ENCODE measurements at places on chromosomes 3 and 15.

GRCh38 chr3:21273259-21274025, 477.6 kb downstream of the ZNF385D start:
- DNase-seq, result no peak

DNA sequence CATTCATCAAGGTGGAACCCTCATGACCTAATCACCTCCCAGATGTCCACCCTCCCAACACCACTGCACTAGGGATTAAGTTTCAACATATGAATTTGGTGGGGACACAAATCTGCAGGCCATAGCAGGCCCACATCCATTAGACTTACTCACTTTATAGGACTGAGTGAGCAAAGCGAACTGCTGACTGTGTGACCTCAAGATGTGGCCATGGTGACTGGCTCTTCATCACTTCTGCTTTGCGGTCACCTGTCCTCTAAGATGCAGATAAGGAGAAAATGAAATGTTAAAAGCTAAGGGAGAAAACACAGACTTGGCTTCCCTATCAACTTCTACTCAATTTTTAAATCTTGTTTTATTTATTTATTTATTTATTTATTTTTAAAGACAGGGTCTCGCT, 14.5 kb upstream of the DCP1A start:
- DNase-seq, result no peak

GRCh38 chr3:15051531-15051930, 13.6 kb downstream of the MRPS25 start:
- no peak for DNase-seq

DNA sequence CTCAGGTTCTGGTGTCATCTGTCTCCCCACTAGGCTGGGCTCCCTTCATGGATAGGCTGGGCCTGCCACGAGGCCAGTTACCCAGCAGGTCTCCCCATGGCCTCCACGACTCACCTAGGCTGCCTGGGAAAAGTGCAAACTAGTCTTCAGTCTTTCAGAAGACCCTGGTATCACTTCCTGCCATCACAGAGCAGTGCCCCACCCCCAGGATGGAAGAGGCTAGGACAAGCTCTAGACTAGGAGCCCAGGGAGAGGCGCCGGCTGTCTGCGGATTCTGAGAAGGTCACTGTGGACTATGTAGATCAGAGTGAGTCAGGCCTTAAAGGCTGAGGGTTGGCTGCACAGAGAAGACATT, 63.7 kb downstream of the CORO2B start:
- DNase-seq, result no peak

GRCh38 chr3:123637131-123637530, 52.3 kb upstream of the HACD2 start:
- DNase-seq, result no peak

DNA sequence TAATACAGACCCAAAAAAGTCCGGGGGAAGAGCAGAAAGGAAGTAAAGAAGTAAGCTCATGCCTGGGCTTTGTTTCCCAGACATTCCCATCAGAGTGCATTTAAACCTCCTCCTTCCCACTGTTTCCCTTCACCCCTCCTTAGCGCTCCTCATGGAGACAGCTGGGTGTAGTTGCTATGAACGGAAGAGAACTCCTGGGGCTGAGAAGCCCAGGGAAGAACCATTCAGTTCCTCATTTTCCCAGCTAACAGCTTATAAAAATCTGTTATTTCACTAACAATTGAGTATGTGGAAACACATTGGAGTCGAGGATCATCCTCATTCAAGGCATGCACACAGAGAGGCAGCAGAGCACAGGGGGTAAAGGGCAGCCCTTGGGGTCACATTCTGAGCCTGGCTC, 299.3 kb downstream of the SHQ1 start:
- no peak for DNase-seq

GRCh38 chr3:148840451-148840850, 12.8 kb downstream of the CPB1 start:
- no peak for DNase-seq

- no peak for DNase-seq
These were observed 36.4 kb downstream of the SUCNR1 start for GRCh38 chr3:151909681-151910405.

DNA sequence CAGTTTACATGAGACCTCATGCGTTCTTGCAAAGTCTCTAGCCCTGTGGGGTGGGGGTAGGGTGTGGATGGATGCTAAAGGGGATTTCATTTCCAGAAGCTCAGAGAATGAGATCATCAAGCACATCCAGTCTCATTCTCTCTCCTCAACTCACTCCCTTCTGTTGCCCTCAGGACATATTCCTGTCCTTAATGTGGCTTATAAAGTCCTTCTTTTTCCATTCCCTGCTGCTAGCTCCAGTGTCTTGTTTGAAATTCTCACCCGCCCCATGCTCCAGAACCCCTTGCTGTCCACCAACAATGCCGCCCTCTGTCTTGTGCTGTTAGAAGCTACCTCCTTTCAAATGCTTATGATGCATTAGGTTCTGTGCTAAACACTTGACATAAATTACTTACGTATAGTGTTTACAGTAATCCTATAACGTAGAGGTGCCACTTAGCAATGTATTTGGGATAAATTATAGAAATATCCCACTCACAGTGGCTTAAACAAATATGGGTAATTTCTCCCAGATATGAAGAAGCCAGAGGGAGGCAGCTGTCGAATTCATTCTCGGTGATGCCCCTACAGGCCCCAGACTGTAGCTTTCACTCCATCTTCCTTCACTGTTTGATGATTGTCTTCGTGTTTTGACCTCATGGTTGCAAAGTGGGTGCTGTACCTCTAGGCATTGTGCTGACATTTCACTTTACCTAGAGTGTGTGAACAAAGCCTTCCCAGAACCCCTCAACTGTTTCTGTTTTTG, 273.1 kb upstream of the TBL1XR1 start:
- no peak for DNase-seq

DNA sequence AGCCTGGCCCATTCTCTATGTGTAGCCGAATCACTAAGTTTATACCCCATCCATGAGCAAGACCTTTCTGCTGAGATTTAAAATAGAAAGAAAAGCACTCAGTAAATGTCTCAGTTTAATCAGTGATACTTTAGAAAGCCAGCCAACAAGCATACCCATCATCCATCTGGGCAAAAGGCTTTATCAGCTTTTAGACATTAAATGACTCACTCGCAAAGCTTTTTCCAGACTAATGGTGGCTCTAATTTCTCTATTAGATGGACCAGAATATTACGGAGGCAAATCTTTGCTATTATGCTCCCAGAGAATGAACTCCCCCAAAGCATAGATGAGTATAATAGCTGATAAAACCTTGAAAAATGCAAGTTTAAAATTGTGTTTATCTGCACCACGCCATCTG, 727.8 kb downstream of the GBE1 start:
- no peak for DNase-seq

GRCh38 chr15:42401544-42402454, 42.5 kb downstream of the CAPN3 start:
- DNase-seq, result no peak

DNA sequence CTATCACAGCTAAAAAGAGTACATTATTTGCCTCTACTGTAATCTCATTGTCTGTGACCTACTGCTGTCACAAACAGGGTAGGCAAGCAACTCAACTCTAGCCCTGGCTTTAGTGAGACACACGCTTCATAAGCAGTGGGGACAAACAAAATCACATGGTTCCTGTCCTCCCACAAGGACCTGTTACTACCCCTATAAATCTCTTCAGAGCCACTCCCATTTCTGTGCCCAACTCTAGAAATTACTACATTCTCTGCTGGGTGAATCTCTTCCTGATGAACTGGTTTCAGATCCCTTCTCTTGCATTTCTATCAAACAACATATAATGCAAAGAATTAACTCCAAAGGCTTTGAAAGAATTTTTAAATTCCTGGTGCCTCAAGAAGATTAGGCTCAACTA, 117.3 kb downstream of the DMXL2 start:
- DNase-seq, result no peak

DNA sequence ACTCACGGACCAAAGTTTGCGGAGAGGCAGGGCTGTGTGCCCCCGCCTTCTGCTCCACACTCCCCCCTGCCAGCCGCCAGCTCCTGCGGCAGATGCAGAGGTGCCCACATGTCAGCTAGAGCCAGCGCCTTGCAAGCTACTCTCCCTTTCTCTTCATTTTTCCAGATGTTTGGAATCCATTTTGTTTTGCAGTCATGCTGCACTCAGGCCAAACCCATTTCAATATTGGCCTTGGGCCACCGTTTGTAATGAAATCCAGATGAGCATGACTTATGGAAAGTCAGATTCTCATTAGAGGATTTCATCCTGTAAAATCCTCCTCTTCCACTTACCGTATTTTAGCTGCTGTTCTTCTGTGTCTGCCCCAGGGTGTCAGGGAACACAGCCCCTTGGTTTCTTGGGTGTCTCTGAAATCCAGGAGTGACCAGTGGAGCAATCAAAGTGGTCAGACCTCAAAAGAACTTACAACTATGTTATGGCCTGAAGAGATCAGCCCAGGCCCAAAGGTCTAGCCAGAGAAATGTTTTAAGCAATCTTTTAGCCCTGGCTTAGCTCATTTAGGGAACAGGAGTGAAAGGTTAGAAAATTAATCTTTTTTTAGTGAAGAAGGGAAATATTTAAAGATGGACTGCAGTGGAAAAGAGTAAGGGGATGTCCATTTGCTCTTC, 65.8 kb downstream of the AAGAB start:
- DNase-seq, result no peak

DNA sequence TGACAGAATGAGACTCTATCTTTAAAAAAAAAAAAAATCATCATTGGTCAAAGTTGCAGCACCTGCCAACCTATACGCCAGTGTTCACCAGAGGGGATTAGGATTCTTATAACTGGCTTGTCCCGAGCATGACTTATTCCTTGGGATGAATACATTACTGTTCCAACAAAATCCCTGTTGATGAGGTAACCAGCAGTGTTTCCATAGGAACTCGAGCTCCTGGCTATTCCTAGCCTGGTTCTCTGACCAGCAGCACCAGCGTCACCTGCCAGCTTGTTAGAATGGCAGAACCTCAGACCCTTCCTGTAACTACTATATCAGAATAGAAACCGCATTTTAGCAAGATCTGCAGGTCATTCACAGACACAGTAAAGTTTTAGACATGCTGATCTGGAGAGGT, 364.4 kb downstream of the PTPRG start:
- no peak for DNase-seq

DNA sequence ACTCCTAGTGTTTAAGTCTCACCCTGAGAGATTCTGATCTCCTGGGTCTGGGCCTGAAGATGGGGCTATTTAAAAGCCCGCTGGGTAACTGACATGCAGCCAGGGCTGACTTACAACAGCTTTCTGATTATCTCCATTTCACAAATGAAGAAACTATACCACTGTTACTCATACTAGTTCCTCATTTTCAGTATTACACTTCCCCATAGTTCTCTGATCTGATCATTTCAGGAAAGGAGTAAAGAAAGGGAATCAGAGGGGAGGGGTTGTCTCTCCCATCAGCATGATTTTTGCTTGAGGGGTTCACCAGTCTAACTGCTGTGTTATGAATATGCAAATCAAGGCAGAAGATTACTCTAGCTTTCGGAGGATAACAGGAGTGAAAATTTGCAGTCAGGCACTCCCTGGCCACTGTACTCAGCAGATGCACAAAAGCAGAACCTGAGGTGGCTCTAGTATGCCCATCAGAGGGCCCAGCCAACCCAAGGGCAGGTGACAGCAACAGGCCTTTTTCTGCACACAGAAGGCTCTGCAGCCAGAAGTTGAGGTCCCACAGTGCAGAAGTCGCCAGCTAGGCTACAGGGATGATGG, 59.4 kb downstream of the DAPK2 start:
- no peak for DNase-seq

- DNase-seq, result no peak
These were observed 78.1 kb downstream of the ZPLD1 start for GRCh38 chr3:102512734-102513504.

GRCh38 chr3:7518026-7518425, 657.1 kb downstream of the GRM7 start:
- DNase-seq, result no peak

DNA sequence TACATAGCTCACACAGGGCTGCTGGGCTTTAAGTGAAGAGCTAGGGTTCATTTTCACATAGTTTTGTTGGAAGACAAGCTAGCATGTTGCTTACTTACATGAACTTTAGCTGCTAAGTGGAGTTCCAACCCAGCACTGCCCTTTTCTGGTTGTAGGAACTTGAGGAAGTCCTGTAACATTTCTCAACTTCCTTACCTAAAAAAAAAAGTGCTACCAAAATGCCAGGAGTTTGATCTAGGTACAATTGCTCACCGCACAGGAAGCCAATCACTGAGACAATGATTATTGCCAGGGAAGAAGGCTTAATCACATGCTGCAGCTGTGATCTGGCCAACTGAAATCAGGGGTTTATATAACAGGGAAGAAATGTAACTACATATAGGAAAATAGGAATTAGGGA, 52.8 kb downstream of the IL12A start:
- no peak for DNase-seq

DNA sequence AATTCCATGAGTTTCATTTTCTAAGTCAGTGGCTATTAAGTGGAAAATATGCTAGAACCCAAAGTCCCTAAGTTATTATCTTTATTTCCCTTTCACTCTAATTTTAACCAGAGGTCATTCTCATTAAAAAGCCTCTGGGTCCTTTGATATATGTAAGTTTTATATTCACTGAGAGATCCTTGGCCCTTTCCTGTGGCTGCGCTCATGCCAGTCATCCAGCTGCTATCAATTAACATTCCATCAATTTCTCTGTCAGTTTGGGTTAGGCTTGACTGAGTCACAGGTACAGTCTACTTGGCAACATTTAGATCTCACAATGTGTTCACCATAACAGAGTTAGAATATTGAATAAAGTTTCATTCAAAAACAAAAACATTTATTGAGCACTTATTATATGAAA, 58.0 kb upstream of the FBN1 start:
- DNase-seq, result no peak

- no peak for DNase-seq
These were observed 230.8 kb downstream of the RBMS3 start for GRCh38 chr3:29511701-29512100.

DNA sequence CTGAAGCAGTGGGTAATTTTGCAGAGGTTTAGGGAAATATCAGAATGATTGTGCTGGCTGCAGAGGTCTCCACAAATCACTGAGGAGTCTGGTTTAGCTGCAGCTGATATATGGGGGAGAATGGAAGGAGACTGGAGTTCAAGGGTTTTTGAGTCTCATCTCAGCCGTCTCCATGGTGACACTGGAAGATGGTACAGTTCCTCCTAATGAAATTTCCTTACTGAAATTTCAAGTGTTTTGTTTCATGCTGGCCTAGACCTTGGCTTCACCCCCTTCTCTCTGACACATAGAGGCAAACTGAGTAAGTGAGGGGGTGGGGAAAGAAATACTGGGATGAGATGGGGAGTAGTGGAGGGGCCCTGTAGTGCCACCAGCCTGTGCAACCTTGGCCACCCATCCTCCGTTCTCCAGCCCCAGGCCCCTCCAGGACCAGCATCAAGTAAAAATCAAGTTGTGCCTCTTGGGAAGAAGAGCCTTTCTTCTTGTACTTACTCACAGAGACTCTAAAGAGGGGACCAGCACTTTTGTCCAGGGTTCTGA, 17.8 kb upstream of the MORF4L1 start:
- DNase-seq, result no peak

DNA sequence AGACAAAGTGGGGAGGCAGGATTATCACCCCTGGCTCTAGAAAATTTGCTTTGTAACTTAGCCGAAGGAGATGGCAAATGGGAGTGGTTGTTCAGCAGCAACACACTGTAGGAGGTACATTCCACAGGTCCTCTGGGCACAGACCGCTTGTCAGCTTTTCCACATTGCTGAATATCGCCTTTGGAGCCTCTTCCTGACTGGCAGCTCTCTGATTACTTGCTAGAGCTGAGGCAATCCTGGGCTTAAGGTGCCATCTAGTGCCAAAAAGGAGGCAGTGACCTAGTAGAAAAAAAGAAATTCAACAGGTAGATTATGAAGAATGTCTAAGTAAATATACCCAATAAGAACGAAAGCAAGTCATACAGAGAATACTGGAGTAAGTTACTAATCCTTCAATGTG, 13.1 kb upstream of the SCN5A start:
- DNase-seq, result no peak

Data from activated T-helper 1 cell treated with anti-CD3 and anti-CD28 coated beads, Interleukin-2, amount 50 U/mL, for 16 hours (primary cell).